Smooth muscle cell of bladder (primary cell): ENCODE measurements at places on chromosomes 2 and 18. TPM values are rescaled to one million over a fixed set of nuclear protein-coding genes. Genes with fewer than 3 reads are reported as not detected.

The SERPINB12 gene
- not detected in 2 replicates for total RNA-seq

The MOCOS gene
- total RNA-seq = 10.9 and 11.0 TPM in 2 replicates

The METTL8 gene
- 6.4 and 10.0 TPM in 2 replicates for total RNA-seq

The CXCR1 gene
- not detected in 2 replicates for total RNA-seq

The RBM43 gene
- total RNA-seq = 6.1 and 8.8 TPM in 2 replicates
